ENCODE measurements at places on chromosomes 1 and 21.

DNA sequence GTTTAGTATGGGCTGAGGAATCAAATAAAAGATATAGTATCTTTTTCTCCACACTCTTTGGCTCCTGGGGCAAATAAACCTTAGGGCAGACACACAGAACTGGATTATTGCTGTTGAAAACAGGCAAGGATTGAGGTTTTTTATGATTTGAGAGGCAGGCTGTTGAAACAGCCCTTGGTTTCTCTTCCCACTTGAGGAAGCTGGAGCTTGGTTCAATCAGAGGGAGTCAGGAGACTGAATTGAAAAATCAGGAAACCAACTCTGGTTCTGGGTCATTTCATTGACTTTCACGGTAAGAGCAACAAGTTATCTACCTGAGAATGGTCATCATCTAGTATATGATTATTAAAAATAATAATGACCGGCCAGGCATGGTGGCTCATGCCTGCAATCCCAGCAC lies 108.4 kb downstream of the CNIH3 start:
- DNase-seq: no peak

GRCh38 chr1:36085126-36085525 lies 1.2 kb downstream of the TEKT2 start:
- no peak for DNase-seq

DNA sequence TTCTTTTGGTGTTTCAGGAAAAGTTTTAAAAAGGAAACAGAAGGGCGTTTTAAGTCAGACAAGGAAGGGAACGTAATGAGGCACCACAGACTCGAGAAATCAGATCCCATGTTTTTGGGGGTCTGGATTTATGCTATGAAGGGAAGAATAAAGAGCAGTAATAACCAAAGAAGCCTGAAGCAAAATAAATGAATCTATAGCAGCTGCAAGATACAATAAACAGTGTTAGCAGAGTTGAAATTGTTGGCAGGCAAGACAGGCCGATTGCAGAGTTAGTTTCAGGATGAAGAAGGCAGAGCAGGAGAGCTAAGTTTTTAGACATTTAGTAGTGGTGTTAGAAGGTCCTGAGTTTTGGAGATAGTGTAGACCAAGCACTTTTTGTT lies 425 bp downstream of the DDR2 start:
- no peak for DNase-seq

- DNase-seq: no peak
These were observed 128.9 kb upstream of the NR5A2 start for GRCh38 chr1:199898654-199899053.

- DNase-seq: no peak
These were observed 503 bp upstream of the PIGM start for GRCh38 chr1:160032165-160032820.

GRCh38 chr21:43767498-43767983 lies 8.6 kb downstream of the CSTB start:
- DNase-seq: no peak

GRCh38 chr1:66520655-66521054 lies 13.3 kb upstream of the SGIP1 start:
- DNase-seq: no peak

Measured in GM04504 (cell line).